ENCODE measurements at places on chromosomes 16 and 17. TPM values are rescaled to one million over a fixed set of nuclear protein-coding genes. Genes with fewer than 3 reads are reported as not detected.

- H3K4me1 ChIP-seq: peaks cover 16% of the 10 kb centered on the region
- peak; percentile 76 for DNase-seq
- no peaks in the 10 kb centered on the region for H3K36me3 ChIP-seq
- H3K27ac ChIP-seq: peak overlapping the region; percentile 83
- H3K4me3 ChIP-seq: peak overlapping the region; percentile 52
These were observed 158.6 kb upstream of the CHMP6 start for GRCh38 chr17:80832888-80833583.

- no peak for DNase-seq
- no peaks in the 10 kb centered on the region for H3K27me3 ChIP-seq
- no peaks in the 10 kb centered on the region for H3K36me3 ChIP-seq
- H3K4me1 ChIP-seq: peaks cover 7% of the 10 kb centered on the region
- no peak overlapping the region for H3K4me3 ChIP-seq
These were observed 51.7 kb downstream of the ARHGAP27 start for GRCh38 chr17:45380991-45381390.

- H3K27me3 ChIP-seq: peaks cover 3% of the 10 kb centered on the region
- H3K27ac ChIP-seq: no peak overlapping the region
- peaks cover 62% of the 10 kb centered on the region for H3K4me1 ChIP-seq
- DNase-seq: peak; percentile 84
- H3K4me3 ChIP-seq: peak overlapping the region; percentile 12
These were observed 959 bp upstream of the ANKRD13B start for GRCh38 chr17:29591737-29592608.

DNA sequence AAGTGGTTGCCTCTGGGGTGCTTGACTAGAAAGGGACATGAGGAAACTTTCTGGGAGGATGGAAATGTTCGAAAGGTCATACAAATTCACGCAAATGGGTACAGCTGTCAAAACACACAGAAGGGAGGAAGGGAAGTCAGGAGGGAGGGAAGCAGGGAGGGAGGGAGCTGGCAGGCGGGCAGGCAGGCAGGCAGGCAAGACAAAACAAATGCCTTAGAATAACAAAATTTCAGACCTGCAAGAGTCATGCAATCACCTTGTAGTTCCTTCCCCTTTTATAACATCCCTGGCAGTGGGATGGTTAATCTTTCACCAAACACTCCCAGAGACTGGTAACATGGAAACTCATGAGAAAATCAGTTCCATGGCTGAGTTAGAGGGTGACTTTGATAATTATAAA, 189.2 kb downstream of the STX8 start:
- no peak for DNase-seq
- no peaks in the 10 kb centered on the region for H3K36me3 ChIP-seq
- H3K27ac ChIP-seq: no peak overlapping the region
- no peaks in the 10 kb centered on the region for H3K27me3 ChIP-seq

- H3K27ac ChIP-seq: no peak overlapping the region
- peaks cover 6% of the 10 kb centered on the region for H3K27me3 ChIP-seq
- no peaks in the 10 kb centered on the region for H3K36me3 ChIP-seq
- no peak overlapping the region for H3K4me3 ChIP-seq
- peaks cover 12% of the 10 kb centered on the region for H3K4me1 ChIP-seq
These were observed 2.0 kb downstream of the PYCR1 start for GRCh38 chr17:81934850-81935708.

- DNase-seq: no peak
- no peaks in the 10 kb centered on the region for H3K27me3 ChIP-seq
- H3K27ac ChIP-seq: no peak overlapping the region
- H3K36me3 ChIP-seq: no peaks in the 10 kb centered on the region
- no peak overlapping the region for H3K4me3 ChIP-seq
These were observed 21.5 kb upstream of the KRT19 start for GRCh38 chr17:41549596-41550039.

DNA sequence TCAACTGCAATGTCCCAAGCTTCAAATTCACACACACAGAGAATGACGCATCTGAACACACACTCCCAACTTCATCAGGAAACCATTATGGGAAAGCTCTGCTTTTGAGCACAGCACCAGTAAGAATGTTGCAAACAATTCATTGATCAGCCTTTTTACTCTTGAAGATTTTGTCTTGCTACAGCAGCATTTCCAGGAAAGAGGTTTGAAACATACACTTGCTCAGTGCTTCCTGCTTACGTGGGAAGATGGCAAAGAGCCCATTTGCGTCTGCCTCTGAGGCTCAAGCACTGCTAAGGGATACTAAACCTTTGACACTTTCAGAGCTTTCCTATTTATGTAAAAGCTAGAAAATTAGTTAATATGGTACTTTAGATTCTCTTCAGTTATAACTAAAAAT, 77.2 kb upstream of the MON1B start:
- H3K36me3 ChIP-seq: no peaks in the 10 kb centered on the region
- no peak for DNase-seq
- H3K4me3 ChIP-seq: no peak overlapping the region

- H3K4me3 ChIP-seq: no peak overlapping the region
- H3K4me1 ChIP-seq: peaks cover 17% of the 10 kb centered on the region
- no peak for DNase-seq
- no peak overlapping the region for H3K27ac ChIP-seq
These were observed 2.7 kb downstream of the C1QTNF1 start for GRCh38 chr17:79026376-79027273.

DNA sequence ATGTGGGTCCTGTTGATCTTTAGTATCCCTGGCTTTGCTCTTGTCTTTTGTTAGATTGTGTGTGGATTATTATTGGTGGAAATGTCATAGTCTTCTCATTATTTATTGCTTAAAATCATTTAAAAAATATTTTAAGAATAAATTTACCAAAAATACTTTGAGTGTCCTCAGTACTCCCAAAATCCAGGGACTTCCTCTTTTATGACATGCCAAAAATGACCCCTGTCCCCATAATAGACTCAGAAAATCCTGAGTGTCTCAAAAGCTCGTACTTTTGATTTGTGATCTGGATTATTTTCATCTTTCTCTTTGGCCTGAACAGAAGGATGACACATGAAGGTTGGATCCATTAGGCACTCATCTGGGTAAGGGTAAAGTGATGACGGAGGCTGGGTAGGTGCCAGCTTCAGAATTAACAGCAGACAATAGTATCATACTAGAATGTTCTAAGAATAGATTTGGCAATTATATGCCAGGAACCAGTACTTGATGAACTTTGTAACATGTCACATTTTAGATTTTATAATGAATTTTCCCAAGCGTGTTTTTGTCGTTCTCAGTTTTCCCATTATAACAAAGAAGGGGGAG, 602.2 kb upstream of the CDH8 start:
- H3K27ac ChIP-seq: no peak overlapping the region
- H3K4me3 ChIP-seq: no peak overlapping the region
- H3K36me3 ChIP-seq: no peaks in the 10 kb centered on the region
- no peak for DNase-seq
- no peaks in the 10 kb centered on the region for H3K27me3 ChIP-seq

DNA sequence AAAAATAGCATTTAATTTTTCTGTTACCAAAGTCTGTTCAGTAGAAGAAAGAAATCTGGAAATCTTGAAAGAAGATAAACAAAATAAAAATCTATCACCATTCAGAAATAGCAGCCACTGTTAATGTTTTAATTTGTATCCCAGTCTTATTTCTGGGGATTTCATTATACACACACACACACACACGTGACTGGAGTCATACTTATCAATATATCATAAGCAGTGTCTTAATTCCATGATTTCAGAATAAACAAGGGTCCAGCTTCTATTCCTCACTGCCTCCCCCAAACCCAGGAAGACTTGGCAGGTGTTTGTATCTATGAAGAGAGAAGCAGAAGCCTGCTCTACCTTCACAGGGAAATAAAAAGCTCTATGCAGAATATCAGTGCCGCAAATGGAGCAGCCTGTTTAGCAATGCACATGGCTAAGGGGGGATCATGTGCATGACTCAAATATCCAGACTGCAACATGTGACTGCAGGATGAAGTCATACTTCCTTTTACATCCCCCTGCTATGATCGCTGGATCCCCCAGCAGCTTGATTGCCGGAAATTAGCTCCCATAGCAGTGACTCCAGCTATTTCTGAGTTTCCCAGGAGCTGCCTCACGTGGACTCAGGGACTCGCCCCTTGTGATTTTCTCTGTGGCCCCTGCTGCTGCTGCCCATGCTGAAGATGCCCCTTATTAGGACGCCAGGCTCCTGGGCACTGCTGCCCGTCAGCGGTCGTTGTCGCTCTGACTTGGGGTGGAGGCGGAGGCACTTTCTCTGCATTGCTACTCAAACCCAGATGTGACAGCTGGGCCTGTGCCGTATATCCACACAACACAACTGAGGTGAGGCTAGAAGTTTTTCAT, 341.0 kb downstream of the CPPED1 start:
- H3K27ac ChIP-seq: no peak overlapping the region
- no peaks in the 10 kb centered on the region for H3K36me3 ChIP-seq
- peaks cover 24% of the 10 kb centered on the region for H3K4me1 ChIP-seq
- DNase-seq: no peak
- no peaks in the 10 kb centered on the region for H3K27me3 ChIP-seq

GRCh38 chr17:72491102-72491501, 370.3 kb downstream of the SOX9 start:
- H3K27ac ChIP-seq: no peak overlapping the region
- no peaks in the 10 kb centered on the region for H3K27me3 ChIP-seq
- no peaks in the 10 kb centered on the region for H3K4me1 ChIP-seq
- no peaks in the 10 kb centered on the region for H3K36me3 ChIP-seq
- DNase-seq: no peak

GRCh38 chr16:30958175-30959079, 873 bp downstream of the SETD1A start:
- DNase-seq: peak; percentile 82
- H3K27ac ChIP-seq: peak overlapping the region; percentile 16
- H3K4me1 ChIP-seq: peaks cover 24% of the 10 kb centered on the region
- H3K27me3 ChIP-seq: no peaks in the 10 kb centered on the region
- H3K4me3 ChIP-seq: peak overlapping the region; percentile 45

GRCh38 chr17:28899212-28899815, 1.8 kb upstream of the FLOT2 start:
- H3K36me3 ChIP-seq: no peaks in the 10 kb centered on the region
- no peak overlapping the region for H3K4me3 ChIP-seq
- H3K27me3 ChIP-seq: no peaks in the 10 kb centered on the region
- H3K4me1 ChIP-seq: peaks cover 58% of the 10 kb centered on the region
- H3K27ac ChIP-seq: no peak overlapping the region

- no peak overlapping the region for H3K27ac ChIP-seq
- DNase-seq: no peak
- H3K36me3 ChIP-seq: no peaks in the 10 kb centered on the region
- H3K27me3 ChIP-seq: no peaks in the 10 kb centered on the region
These were observed 356.4 kb upstream of the TOM1L1 start for GRCh38 chr17:54544249-54544648.

Gene WIPF2
- 43.9 TPM for total RNA-seq

Gene CIBAR2
- not detected for total RNA-seq

Gene EMP2
- total RNA-seq: not detected

Gene TPSG1
- total RNA-seq: not detected

Gene STH
- total RNA-seq: not detected

Gene ZNF205
- not detected for total RNA-seq

Gene DDX42
- 127 TPM for total RNA-seq

Gene CDH11
- not detected for total RNA-seq

Gene MT1H
- total RNA-seq: not detected

Gene NFATC2IP
- total RNA-seq: 87.1 TPM

Gene TMC6
- total RNA-seq: 687 TPM

Gene TEX14
- 0.89 TPM for total RNA-seq

Gene BANP
- 88.8 TPM for total RNA-seq

Gene TBC1D3H
- total RNA-seq: not detected

Data from natural killer cell (primary cell).